ENCODE measurements at places on chromosomes 5 and 9.

DNA sequence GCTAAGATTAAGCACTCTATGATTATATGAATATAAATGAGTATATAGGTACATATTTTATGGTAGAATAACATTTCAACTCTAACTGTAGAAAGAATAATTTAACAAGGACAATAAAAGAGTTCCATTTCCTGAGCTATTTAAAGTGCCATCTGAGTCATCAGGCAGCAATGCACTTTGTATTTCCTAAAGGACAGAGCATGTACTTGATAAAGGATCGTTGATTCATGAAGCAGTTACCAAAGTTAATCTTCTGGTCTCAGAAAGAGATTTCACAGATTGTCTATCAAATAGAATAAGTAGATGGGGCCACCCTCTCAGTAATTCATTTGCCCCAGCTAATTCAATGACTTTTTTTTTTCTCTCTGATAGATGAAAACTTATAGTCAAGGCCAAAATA is 747.8 kb downstream of the CDH18 start:
- no peak for DNase-seq

GRCh38 chr5:139181322-139181730 is 16.8 kb downstream of the SIL1 start:
- no peak for DNase-seq

- no peak for DNase-seq
These were observed 1172.9 kb downstream of the CDH12 start for GRCh38 chr5:21680196-21680595.

DNA sequence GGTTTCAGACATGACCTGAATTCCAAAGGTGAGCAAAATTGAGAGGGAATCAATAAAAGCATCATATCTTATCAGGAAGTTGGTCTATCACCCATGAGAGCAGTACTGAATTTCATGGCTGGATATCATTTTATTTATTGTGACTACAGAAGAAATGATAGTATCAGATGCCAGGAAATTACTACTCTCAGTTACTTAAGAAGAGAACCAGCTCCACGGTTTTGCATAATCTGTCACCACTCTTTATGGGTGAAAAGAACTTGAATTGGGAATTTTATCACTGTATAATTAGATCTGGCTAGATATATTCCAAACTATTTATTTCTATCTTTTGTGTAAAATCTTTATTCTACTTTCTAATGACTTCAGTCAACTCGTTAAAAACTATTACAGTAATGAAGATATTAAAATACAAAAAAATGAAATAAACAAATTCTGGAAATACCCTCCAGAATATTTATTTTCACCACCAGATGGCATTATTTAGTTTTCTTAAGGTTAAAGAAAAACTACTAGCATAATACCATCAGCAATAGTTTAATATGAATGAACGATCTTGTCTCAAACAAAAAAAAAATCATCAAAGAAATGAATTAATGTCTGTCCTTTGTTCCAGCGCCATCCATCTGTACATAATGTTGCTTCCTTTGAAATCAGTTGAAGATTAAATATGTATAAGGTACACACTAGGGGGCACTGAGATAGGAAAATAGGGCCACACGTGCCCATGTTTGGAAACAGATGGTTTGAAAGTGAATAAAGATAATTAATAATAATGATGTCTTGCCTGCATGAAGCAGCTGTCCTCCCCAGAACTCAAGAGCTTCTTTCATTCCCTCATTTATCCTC is 84.7 kb upstream of the SLCO6A1 start:
- DNase-seq, result peak; percentile 52

GRCh38 chr5:59559323-59559722 is 334.2 kb downstream of the PDE4D start:
- no peak for DNase-seq

DNA sequence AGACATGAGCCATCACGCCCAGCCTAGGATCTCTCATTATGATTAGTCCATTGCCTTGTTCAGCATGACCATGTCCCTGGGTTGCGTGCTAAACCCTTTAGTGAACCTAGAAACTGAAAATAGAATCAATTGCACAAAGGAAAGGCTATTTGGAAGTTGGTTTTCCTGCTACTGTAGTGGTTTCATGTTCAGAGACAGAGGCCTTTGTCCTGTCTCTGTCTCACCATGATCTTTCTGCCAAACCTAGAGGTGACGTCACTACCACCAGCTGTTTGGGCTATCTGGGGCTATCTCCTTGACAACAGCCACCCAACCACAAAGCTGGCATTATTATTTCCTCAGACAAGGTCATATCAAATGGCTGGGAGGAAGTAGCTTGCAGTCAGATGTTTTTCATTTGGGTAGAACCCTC is 4.0 kb upstream of the CDK5RAP2 start:
- peak; percentile 100 for DNase-seq

GRCh38 chr5:60196385-60197113 is 303.0 kb upstream of the PDE4D start:
- peak; percentile 93 for DNase-seq

DNA sequence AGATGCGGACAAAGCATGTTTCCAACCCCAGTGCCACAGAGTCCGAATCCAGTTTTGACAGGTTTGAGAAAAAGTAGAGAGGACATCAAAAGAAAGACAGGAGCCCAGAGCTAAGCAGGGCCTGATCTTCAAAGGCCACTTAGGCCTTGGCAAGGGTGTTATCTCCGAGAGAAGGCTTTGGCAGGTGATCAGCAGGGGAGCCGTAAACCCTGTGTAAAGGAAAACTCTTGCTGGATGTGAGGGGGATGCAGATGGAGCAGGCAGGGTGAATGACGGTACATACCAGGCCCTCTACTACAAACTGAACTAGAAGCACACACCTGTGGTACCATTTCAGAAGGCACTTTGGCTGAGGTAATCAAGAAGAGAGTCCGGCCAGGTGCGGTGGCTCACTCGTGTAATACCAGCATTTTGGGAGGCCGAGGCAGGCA is 1.4 kb upstream of the HNRNPH1 start:
- no peak for DNase-seq

DNA sequence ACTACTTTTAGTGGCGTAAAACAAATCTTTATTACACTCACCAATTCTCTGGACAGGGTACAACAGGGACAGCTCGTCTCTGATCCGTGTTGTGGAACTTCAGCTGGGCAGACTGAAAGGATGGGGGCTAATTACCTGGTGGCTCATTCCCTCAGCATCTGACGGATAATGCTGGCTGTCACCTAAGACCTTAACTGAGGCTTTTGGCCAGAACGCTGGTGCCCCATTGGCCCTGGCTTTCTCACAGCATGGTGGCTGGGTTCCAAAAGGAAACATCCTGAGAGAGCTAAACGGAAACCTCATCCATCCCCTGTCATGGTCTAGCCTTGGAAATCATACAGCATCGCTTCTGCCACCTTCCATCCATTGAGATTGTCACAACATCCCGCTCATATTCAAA is 62.9 kb downstream of the RAI14 start:
- DNase-seq, result no peak

DNA sequence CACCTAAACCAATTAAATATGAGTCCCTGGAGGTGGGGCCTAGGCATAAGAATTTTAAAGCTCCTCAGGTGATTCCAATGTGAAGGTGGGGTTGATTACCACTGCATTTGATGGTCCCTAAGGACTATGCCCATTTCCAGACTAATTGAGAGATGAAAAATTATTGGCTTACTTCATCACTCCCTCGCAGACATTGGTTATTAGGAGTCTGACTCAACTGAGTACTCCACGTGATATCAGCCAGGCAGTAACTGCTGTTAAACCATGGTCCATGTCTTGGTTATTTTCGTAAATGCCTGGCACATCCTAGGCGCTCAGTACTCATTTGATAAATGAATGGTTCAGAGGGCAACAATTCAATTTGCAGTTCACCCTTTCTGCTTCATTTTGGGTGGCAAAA is 54.5 kb downstream of the PUM3 start:
- no peak for DNase-seq

- DNase-seq, result no peak
These were observed 8.5 kb downstream of the AFAP1L1 start for GRCh38 chr5:149280124-149280523.

DNA sequence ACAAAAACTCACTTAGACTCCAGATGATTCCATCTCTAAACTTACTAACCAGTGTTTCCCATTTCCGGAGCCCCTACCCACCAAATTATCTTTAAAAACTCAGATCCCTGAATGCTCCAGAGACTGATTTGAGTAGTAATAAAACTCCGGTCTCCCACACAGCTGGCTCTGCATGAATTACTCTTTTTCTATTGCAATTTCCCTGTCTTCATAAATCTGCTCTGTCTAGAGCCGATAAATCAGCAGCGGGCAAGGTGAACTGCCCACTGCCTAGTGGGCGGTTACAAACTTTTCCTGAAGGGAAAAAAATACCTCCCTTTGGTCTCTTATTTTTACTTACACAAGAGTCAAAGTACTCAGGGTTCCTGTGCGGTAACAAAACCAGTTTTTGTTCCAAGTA is 624.4 kb upstream of the RORB start:
- no peak for DNase-seq

- DNase-seq, result no peak
These were observed 32.1 kb downstream of the ADRB2 start for GRCh38 chr5:148858547-148858946.

DNA sequence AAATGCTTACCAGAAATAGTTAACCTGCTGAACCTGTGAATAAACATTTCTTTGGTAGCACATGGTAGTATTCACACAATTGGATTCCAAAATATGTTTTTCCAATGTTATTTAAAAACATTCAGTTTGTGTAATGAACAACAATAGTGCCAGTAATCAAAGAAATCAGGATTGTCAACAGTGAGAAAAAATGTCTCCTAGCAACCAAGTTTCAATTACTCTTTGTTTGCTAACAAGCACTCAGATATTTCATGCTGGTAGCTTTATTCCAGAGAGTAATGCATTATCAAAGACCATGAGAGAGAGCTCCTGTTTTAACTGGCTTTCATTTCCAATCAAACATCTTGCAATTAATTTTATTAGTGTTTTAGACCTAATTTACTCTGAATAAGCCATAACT is 768.1 kb upstream of the GRAMD2B start:
- no peak for DNase-seq

GRCh38 chr5:54013556-54014194 is 296.7 kb downstream of the ARL15 start:
- peak; percentile 49 for DNase-seq

- DNase-seq, result no peak
These were observed 137.5 kb upstream of the HMHB1 start for GRCh38 chr5:143674469-143674786.

DNA sequence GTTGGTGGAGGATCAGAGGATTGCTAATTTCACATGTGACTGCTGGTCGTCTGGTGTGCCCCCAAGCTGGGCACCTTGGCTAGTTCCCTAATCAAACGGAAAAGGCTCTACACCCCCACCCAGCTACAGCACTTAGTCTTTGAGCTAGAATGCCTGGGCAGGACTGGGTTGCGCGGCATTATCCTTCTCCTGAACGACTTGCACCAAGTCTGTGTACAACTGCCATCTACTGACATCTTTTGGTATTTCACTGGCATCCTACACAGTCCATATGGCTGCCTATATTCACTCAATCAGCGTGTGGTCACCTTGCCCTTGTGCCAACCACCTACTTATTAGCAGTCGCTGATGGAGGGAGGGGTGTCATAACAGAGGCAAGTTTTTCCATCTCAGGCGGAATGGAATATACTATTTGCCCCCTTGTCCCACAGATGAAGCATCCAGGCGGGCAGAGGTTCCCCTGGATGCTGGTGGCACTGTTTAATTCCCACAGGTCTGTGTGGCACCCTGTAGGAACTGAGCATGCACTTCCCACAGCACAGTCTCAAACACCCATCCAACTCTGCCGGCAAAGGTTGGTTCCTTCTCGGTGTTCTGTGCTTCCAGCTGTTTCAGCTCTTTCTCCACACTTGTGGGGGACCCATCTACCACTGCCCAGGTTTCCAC is 150.1 kb downstream of the OSTF1 start:
- peak; percentile 30 for DNase-seq

GRCh38 chr9:131743501-131743900 is 3.6 kb upstream of the RAPGEF1 start:
- DNase-seq, result no peak

GRCh38 chr5:152271420-152271819 is 133.7 kb downstream of the NMUR2 start:
- peak; percentile 14 for DNase-seq

GRCh38 chr9:123445116-123445515 is 89.1 kb downstream of the CRB2 start:
- DNase-seq, result no peak

DNA sequence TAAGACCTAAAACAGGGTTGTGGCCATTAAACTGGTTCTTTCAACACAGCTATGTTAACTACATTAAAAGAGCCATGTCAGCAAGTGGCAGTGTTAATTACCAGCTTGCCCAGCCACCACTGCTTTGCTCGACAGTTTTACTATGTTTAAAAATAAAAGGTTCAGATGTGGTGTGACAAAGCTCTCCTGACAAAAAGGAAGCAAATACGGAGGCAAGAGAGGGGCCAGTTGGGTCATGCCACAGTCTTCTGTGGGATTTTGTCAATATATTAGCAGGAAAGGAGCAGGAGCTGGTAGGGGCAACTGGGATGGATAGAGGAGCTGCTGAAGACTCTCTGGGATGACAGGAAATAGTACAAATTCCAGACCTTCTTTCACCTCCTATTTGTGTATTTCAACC is 113.5 kb upstream of the PCA3 start:
- DNase-seq, result no peak

GRCh38 chr5:131413605-131414559 is 150.0 kb downstream of the CDC42SE2 start:
- no peak for DNase-seq

DNA sequence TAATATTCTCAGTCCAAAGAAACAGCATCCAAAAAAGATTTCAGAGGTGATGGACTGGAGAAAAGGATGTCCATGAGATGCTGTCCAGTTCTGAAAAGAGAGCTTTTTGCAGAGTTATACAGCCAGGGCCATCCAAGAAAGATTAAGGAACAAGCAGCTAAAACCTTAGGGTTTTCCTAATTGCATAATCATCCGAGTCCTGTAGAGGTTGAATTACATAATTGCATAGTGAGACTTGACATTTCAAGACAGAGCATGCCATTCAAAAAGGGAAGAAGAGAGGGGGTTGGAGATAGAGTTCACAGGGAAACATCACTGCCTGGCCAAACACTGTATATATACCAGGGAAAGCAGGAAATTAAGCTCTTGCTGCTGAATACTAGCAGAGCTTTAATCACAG is 1729.2 kb upstream of the WWC1 start:
- DNase-seq, result no peak

DNA sequence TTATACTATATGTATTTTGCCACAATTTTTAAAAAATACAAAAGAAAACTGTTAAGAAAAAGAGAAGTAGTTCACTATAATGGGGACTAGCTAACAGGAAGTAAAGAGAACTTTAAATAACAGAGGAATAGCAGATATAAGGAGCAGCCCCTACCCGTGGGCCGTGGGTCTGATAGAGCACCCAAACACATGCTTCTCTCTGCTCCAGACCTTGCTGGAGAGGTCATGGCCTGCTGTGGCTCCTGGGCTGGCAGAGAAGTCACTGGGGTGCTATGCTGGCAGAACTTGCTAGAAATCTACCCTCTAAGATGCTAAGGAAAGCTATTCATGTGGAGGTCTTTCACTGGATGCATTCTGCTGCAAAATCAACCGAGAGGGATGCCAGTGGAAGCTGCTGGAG is 10.0 kb upstream of the TNFAIP8 start:
- DNase-seq, result no peak

DNA sequence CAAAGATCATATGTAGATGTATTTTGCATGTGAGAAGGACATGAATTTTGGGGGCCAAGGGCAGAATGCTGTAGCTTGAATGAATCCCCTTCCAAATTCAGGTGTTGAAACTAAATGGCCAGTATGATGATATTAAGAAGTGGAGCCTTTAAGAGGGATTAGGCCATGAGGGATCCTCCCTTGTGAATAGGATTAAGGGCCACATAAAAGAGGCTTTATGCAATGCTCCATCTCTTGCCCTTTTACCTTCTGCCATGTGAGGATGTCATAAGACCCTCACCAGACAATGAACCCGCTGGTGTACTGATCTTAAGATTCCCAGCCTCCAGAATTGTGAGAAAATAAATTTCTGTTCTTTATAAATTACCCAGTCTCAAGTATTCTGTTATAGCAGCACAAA is 206.1 kb downstream of the YTHDC2 start:
- no peak for DNase-seq

All from myocyte (in vitro differentiated cells).